NCI-H187 treated with DMSO at 0.1 percent for 48 hours (cell line): ENCODE measurements at places on chromosomes 11 and 22.

DNA sequence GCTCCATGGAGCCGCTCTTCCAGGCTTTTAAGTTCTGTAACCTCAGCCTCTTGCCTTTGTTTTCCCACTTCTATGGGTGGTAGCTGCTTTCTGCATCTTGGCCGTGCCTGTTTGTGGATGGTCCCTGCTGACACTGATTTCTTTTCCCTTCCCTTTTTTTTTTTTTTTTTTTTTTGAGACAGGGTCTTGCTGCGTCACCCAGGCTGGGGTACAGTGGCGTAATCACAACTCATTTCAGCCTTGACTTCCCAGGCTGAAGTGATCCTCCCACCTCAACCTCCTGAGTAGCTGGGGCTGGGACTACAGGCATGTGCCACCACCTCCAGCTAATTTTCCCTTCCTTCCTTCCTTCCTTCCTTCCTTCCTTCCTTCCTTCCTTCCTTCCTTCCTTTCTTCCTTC, 57.7 kb upstream of the EP300 start:
- DNase-seq = no peak

- DNase-seq = no peak
Observed at GRCh38 chr22:22687638-22688500, 43.5 kb downstream of the GGTLC2 start.

DNA sequence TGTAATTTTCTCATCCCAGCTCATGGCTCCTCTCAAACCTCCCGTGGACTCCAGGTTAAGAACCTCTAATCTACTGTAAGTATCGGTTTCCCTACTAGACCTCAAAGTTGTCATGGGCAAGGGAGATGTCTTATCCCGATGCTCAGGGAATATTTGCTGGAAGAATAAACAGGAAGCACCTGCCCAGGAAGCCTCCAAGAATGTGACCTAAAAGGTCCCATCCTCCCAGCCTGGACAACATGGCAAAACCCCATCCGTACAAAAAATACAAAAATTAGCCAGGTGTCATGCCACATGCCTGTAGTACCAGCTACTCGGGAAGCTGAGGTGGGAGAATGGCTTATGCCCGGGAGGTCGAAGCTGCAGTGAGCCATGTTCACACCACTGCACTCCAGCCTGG, 62.4 kb downstream of the APOL1 start:
- no peak for DNase-seq

DNA sequence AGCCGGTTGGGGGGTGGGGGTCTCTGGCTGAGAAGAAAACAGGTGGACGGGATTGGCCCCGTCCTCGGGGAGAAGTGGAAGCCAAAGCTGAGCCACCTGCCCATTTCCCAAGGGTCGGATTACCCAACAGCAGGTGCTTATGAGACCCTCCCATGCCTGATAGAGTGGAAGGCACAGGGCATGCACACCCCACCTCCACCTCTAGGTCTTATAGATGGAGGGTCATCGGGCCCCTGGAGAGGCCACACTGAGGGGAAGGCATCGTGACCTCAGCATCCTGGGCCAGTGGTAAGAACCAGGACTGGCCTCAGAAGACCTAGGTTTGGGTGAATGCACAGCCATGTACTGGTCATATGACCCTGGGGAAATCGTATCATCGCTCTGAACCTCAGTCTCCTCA, 85.9 kb downstream of the BUD13 start:
- no peak for DNase-seq

GRCh38 chr22:26367402-26368245, 61.4 kb upstream of the ASPHD2 start:
- no peak for DNase-seq

- DNase-seq = no peak
Observed at GRCh38 chr11:116596346-116597260, 176.2 kb downstream of the BUD13 start.

DNA sequence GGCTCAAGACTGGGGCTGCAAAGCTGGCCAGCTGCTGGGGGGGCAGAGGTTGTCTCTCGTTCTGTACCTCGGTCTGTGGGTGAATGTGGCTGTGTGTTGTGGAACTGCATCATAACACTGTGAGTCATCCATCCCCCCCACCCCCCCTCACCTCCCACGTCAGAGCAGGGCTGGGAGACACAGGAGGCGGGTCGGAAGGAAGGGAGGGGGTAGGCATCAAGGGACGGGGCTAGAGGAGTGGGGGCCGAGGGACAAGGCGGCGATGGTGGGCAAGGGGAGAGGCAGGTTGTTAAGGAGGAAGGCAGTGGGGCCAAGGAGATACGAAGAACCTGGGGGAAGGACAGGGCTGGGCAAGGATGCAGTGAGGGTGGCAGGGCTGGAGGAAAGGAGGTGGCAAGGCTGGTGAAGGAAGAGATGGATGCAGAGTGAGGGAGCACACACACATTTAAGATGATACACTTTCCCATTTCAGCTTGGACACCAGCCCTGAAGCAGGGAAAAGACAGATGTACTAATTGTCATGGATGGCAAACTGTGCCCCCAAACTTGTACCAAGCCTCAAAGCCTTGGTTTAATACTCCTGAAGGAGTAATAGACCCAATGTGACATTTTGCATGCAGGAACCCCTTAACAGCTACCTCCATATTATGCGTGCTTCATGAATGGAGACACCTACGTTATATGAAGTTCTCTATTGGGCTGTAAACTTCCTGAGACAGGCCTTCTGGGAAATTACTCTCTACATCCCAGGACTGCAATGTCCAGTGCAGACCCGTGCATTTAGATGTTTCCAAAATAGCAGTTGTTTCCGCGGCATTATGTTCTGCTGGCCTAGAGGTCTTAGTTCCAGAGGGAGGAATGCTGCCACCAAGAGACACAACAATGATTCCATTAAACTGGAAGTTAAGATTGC, at the start of gene YPEL4:
YPEL4 (minus strand) TSS at position 87 of the 913 bp plus-strand sequence. CDS start 2,805 bp downstream, outside the sequence.
- DNase-seq = no peak

DNA sequence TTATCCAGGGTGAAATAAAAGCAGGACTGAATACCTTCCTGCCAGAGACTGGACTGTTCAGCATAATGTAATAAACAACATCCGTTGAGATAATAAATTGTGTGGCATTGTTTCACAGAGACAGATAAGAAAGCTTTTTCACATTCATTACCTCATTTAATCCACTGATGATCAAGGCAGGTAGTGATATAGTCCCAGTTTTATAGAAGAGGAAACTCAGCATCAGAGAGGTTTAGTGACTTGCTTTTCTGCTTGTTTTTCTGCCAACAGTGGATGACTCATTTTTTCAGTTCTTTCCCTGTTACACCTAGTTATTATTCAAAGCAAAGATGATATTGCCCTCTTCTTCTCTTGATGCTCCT, 4.0 kb downstream of the MYO18B start:
- no peak for DNase-seq

DNA sequence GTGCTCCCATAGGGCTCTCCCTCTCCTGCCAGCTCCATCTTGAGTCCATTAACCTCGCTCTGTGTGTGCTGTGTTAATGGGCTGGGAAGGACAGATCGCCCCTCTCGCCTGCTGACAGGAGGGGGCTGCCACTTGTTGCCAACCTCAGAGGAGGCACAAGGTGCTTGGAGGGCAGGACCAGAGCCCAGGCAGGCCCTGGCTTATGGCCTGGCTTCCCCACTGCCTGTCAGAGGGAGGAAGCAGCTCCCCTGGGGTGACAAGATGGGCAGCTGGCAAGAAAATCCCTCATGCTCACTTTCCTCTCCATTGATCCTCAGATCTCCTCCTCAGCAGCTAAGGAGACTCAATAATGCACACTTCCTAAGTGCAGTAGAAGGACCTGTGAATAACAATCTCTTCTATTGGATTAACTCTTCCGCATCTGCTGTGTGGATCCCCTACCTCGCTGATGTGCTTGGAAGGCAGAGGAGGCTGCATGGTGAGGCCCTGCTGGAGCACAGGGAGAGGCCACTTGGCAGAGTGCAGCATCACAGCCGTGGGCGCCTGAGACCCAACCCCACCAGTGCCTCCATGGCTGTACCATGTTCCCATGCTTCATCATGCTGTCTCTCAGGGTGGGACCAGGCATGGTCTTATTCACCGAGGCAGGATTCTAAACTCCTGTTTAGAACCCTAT, 70.3 kb downstream of the TRIM29 start:
- no peak for DNase-seq
